ENCODE measurements at places on chromosomes 7 and 10.
A peak's percentile ranks its signal among the peaks of the same experiment; 100 is the strongest.

DNA sequence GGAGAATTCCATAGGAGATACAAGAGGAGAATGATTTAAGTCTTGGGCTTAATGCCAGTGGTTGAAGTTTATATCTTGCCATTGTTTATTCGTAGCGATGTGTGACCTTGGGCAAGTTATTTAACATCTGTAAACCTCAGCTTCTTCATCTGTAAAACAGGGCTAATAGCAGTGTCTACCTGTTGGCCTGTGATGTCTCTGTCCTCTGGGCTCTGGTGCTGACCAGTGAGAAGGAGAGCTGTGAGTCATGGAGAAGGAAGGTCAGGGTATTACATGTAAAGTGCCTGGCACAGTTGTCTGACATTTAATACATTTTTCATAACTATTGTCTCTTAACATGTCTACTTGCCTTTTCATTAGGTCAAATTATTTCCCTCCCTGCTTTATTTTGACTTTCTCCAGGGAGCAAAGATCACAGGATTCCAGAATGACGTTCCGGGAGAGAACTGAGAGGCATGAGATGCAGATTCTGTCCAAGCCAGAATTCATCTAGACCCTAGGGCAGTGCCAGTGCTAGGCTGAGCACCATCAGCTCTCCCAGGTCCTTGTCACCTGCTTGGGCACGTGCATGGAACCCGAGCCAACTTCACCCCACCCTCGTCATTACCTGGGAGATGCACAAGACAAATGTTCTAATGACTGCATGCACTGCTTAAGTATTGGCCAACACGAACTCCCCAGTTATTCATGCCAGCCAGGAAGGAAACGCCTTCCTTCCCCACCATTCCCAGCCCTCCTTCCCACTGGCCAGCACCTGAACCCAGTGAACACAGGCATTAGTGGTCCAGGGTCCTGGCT lies 187.9 kb downstream of the DPY19L1 start:
- no peak for DNase-seq

- DNase-seq, result peak; percentile 36
Observed at GRCh38 chr10:133258066-133258817, 18.4 kb downstream of the ADAM8 start.

DNA sequence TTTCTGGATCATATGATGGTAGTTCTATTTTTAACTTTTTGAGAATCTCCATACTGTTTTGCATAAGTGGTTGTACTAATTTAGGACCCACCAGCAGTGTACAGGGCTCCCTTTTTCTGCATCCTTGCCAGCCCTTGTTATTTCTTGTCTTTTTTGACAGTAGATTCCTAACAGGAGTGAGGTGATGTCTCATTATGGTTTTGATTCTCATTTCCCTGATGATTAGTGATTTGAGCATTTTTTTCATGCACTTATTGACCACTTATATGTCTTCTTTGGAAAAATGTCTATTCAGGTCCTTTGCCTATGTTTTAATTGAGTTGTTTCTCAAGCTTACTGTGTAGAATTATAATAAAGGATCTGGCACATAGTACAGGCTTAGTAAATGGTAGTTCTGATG lies 238.8 kb upstream of the BMPER start:
- no peak for DNase-seq

- DNase-seq, result no peak
Observed at GRCh38 chr10:103980288-103980906, 13.5 kb downstream of the SLK start.

DNA sequence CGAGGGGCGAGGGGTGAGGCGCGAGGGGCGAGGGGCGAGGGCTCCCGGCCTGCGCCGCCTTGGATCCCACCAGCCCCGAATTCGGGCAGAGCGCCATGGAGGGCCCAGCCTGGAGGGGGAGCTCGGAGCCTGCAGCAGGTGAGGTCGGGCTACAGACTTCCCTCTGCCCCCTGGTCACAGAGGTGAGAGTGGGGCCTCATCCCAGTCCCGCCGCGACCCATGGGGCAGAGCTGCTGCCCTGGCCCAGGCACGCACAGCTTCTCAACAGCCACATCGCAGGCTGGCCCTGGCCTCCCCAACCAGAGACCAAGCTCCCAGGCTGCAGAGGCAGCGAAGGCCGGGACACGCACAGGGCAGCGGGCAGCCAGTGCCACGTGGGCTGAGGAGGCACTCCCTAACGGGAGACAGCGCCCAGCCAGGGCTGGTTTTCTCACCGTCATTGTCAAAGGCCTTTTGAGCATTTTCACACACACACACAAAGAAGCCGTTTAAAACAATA lies 191.8 kb downstream of the PTPRN2 start:
- no peak for DNase-seq

DNA sequence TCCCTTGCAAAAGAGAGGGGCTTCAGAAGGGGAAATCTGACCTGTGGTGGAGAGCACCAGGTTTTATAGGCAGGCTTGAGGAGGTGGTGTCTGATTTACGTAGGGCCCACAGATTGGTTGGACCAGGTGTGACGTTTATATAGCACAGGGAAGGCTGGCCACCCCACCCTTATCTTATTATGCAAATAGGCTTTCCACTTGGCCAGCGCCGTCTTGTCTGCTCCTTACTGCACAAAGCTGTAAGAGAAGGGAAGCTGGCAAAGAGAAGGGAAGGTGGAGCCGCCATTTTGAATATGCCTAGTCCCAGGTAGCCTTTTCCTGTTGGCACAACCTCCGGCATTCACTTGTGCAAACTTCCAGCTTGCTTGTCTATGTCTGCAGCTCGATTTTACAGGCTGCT lies 221.4 kb downstream of the GATA3 start:
- no peak for DNase-seq
